ENCODE measurements at places on chromosomes 3 and 15. TPM values are rescaled to one million over a fixed set of nuclear protein-coding genes. Genes with fewer than 3 reads are reported as not detected.

POLR2M gene
- 72.0 TPM for total RNA-seq

GRCh38 chr15:101151288-101151687, 100.6 kb downstream of the CHSY1 start:
- DNase-seq: no peak

UNC13C gene
- 41.8 TPM for total RNA-seq

GRCh38 chr3:24290596-24290995, 204.1 kb downstream of the THRB start:
- no peak for DNase-seq

GRCh38 chr3:25403968-25404367, 24.1 kb upstream of the RARB start:
- no peak for DNase-seq

ROBO2 gene
- total RNA-seq: 55.3 TPM

DNA sequence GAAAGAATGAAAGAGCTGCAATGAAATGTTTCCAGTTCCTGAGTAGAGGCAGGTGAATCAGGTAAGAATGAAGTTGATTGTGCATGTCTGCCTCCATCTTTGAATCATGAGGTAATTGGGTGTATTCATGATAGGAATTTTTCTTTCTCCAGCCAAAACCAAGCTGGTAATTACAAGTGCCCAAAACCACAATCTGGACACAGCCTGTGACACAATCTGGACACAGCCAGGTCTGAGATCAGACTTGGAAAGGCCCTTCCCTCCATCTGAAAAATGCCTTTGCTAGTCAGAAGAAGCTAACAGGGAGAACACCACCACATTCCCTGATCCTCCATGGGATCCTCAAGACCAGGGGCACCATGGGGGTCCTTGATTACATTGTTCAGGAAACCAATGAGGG, 338.5 kb upstream of the THBS1 start:
- peak; percentile 6 for DNase-seq

CADM2 gene
- total RNA-seq: 311 TPM

CHDH gene
- total RNA-seq: 13.6 TPM

Measured in dorsolateral prefrontal cortex (tissue), 122 donors.